Activated CD8-positive, alpha-beta memory T cell treated with anti-CD3 and anti-CD28 coated beads, Interleukin-2, amount 10 ng/mL, durations not matched to agents 7 days and 5 days (primary cell): ENCODE measurements at places on chromosomes 2 and 18. TPM values are rescaled to one million over a fixed set of nuclear protein-coding genes. Genes with fewer than 3 reads are reported as not detected.

EPB41L3 gene
- 0.45 TPM for total RNA-seq

- no peak for DNase-seq
Measured at GRCh38 chr2:16852651-16853050, 187.0 kb upstream of the CYRIA start.

SIX3 gene
- 0.21 TPM for total RNA-seq

KRTCAP3 gene
- total RNA-seq = 6.4 TPM

GRCh38 chr2:203678971-203679370 lies 27.5 kb upstream of the CD28 start:
- DNase-seq = no peak

GRCh38 chr18:35271656-35272055 lies 18.4 kb downstream of the ZSCAN30 start:
- DNase-seq = no peak

- DNase-seq = no peak
Measured at GRCh38 chr2:69119104-69119894, 106.3 kb downstream of the ANTXR1 start.

GRCh38 chr2:37802899-37803379 lies 122.1 kb upstream of the RMDN2 start:
- DNase-seq = no peak

DNA sequence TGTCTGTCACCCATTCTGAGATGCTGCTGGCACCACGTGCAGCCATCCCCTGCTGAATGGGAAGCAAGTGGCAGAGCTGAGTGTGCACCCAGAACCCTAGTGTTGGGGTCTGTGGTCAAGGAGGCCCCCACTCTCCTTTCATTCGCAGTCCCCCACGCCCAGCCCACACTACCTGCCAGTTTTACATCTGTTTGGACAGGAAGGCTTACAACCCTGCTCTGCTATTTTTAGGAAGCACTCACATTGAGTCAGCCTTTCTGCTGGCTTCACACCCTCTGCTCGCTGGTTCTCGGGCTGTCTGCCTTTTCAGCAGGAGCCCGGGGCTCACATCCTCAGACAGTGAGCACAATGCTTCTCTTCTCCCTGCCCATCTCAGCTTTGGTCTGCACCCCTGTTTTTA lies 10.7 kb upstream of the ADCY3 start:
- DNase-seq = peak; percentile 66

DNA sequence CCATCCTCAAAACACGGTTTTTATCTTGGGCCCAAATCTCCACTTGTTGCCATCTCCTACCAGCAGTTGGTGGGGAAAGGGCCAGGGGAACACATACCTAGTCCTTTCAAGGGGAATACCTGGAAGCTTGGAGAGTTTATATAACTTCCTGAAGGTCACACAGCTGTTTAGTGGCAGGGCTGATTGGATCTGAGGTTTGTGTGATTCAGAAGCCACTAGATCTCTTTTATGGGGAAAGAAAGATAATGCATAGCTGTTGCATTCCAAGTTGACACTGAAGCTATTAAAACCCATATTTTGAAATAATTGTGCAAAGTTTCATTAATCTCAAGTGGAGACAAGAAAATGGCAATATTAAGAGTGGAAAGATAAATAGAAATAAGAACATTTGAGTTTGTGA lies 134.2 kb downstream of the PLCL1 start:
- DNase-seq = no peak
